Right lobe of liver (tissue), 6 donors: ENCODE measurements at places on chromosomes 2 and 18. TPM values are rescaled to one million over a fixed set of nuclear protein-coding genes. Genes with fewer than 3 reads are reported as not detected.

DNA sequence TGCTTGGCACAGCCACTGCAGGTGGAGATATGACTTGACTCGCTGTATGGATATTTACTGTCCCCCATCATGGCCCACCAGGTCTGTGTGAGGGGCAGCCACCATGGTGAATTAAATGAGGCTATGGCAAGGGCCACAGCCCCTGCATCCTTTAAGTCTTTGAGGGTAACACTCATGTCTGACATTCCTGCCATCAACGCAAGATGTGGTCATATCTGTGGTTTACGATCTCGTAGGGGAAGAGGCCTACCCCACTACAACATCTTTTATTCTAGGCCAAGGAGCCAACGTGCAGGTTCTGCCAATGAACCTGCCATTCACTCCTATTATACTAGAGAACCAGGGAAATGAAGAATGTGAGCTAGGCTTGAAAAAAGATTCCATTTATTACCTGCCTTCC lies 381.6 kb upstream of the ID2 start:
- DNase-seq = no peak

DNA sequence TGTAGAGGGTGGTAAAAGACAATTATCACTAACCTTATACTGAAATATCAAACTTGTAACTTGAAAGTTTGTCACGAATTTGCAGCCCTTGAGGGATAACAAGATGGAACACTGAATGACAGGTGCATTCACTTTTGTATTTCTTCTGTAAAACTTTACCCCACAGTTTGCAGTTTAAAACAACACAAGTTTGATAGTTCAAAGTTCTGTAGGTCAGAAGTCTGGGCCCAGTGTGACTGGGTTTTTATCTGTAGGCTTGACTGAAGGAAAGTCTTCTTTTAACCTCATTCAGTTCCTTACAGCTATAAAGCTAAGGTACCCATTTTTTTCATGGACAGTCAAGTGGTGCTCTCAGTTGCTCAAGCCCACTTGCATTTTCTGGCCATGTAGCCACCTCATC lies 257.1 kb upstream of the NRXN1 start:
- no peak for DNase-seq

- DNase-seq = no peak
Measured at GRCh38 chr2:109203246-109204011, 74.4 kb downstream of the SH3RF3 start.

GRCh38 chr2:106759966-106760365 lies 126.0 kb downstream of the ST6GAL2 start:
- DNase-seq = no peak

DNA sequence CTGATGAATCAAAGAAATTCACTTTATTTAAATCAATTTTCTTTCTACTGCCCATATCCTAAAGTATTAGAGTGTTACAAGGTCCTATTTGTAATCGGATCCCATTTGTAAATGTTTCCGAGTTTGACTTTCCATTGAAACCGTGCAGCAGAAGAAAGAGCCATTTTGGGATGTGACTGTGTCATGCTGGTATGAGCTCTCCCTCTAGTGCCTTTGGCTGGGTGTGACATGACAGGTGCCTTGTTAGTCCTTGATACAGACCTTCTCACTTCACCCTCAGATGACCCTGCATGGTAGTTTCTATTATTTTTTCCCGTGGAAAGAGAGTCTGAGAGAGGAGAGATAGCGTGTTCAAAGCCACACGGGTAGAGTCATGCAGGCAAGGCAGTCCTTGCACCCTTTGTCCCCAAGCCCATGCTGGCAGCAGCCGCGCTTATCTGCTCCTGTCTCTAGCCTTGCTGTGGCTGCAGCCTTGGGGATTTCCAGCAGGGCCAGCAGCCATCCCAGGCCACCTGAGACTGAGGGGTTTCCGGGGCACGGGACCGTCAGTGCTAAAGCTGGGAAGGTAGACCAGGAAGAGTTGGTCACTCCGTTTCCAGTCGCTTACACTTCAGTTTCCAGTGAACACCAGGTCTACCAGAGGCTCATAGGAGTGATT lies 21.4 kb downstream of the CHMP1B start:
- DNase-seq = peak; percentile 53

Gene CYP1B1
- total RNA-seq = 6.9 TPM
